ENCODE measurements at places on chromosomes 3 and 15.

DNA sequence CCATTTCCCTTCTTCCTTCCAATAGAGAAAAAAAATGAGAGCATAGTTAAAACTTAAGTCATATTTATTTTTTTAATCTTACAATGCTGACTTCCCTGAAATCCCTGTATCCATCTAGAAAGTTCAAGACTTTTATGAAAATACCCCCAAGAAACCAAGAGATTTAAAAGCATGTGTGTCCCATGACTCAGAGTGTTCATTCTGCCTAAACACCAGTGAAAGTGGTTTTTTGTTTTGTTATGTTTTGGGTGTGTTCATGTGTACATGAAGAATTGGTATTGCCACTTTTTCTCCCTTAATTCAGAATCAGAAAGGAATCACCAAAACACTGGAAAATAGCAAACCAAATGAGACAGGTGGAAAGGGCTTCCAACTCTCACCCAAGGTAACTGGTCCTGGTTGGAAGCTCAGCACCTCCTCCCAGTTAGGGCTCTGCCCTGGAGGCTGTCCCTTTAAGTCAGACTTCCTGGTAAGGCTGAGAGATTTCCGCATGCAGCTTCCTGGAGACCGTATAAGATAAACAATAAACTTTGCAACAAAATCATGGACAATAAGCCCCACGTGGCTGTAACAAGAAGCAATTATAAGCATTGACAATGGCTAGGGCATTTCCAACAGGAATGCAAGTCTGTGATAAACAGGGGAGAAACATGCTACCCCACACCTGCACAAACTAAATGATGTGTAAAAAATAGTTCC, 121.9 kb upstream of the ARHGEF3 start:
- DNase-seq = no peak

DNA sequence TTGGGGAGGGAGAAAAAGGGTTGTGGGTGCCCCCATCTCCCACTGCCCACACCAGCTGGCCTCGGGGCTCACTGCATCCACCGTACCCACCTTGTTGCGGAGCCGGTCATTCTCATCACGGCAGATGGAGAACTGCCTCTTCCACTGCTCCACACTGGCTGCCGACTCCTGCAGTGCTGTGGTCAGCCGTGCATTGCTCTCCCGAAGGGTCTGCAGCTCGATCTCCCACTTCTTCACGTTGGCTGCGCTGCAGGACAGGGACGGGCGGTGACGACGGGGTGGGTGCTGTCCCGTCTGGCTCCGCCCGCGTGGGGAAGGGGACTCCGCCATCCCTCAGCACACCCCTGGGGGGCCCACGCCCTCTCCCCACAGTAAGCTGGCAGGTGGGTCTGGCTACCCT, 45.1 kb downstream of the WHAMM start:
- peak; percentile 40 for DNase-seq

DNA sequence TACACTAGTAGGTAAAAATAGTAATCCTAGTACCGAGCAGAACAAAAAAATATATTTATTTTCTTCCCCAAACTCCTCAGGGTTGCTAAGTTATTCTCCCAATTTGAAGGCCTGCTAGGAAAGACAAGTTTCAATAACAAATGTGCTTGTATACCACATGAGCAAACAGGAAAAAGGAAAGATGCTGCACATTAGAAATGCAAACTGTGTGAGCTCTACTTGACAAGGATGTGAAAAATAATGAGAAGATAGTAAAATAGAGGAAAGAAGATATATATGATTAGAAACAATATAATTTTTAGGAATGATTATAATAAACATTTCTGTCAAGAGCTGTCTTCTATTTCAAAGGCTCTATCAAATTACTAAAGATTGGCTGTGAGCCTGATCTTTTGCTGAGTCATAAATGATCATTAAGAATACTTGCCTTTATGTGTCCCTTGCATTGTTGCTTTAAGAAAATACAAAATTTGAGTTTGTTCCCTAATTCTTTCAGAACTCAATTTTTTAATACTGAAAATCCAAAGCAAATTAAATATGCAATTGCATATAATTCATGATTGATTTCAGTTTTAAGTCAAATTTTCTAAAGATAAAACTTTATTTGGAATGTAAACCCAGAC, 174.2 kb downstream of the NEK10 start:
- DNase-seq = no peak

GRCh38 chr3:114660808-114661207, 367.0 kb downstream of the TIGIT start:
- DNase-seq = no peak

- no peak for DNase-seq
Measured at GRCh38 chr3:71646971-71647370, 63.4 kb upstream of the FOXP1 start.

DNA sequence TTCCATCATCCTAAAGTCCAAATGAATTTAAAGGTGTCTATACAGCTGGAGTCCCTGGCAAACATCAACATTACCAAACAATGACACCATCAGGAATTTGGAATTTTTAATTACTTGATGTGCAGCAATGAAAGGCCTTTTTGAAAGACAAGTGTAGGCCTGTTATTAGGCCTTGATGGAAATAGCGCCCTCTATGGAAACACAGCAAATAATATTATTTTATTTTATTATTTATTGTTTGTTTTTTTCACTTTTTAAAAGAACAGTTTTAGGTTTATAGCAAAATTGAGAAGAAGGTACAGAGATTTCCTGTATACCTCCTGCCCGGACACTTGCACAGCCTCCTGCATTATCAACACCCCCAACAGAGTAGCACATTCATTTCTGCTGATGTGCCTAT, 18.1 kb upstream of the OR5AC2 start:
- no peak for DNase-seq

- DNase-seq = no peak
Measured at GRCh38 chr15:31169558-31169957, 68.0 kb upstream of the TRPM1 start.

- no peak for DNase-seq
Measured at GRCh38 chr15:87416591-87417257, 839.8 kb downstream of the NTRK3 start.

GRCh38 chr3:11606865-11607440, 36.8 kb downstream of the VGLL4 start:
- DNase-seq = no peak

DNA sequence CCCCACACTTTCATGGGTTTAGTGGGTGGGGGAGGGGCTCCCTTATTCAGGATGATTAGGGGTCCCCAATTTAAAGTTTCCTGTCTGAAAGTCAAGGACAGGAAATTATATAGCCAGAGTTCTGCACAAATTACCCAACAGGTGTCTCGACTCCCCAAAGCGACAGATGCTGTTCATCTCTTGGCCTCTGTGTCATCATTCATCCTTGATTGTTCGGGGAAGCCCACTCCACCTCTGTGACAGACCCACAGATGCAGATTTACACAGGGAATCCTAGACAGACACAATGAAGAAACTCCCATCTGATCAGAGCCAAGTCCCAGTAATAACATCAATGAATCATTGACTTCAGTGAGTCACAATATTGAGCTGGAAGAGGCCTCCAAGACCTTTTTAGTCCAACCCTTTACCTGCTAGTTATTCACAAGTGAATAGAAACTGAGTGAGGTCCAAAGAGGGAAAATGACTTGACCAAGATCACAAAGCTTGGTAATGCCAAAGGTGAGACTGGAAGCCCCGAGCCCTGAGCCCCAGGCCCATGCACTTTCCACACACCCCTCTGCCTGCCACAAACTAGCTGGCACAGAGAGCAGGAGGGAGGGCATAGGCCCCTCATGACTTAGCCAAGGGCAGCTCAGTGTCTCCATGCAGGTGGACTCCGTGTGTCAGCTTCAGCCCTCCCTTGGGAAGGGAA, 7.9 kb upstream of the SRP14 start:
- no peak for DNase-seq

GRCh38 chr3:132381348-132381944, 35.9 kb upstream of the DNAJC13 start:
- DNase-seq = no peak

DNA sequence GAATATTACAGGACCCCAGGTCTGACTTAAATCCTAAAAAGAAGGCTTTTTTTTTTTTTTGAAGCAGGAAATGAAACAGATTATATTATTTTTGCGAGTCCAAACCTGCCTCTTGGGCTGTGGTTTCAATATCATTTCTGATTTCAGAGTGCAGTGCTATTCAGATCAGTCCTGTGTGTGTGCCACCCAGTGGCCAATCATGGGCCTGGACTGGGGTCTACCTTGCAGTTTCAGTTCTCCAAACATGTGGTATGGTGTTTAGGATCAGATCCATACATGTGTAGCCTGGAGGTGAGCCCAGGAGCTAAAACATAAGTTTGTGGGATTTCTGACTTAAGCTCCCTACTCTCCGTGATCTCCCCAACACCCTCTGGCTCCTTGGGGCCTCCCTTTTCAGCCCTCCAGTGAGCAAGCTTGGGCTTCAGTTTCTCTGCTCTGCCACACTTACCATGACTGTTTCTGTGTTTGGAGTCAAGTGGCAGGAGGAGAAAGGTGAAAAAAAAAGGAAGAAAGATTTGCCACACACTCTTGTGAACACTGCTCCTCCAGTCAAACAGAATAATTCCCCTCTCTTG, 12.1 kb upstream of the THSD4 start:
- DNase-seq = no peak

DNA sequence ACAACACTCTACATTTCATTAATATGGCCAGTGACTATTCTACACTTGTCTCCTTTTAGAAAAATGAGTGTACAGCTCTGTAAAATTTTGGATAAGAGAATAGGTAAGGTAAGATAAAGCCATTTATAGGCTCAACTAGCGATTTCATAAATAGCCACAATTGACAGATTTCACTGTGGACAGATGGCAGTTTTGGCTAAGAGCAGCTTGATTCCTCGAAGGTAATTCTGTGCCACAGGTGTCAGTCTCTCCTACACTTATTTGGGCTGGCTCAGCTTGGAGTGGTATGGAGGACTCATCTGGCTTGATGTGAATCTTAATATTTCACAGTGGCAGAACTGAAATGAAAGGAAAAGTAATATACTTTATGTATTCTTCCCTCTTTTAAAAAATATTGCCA, 536.7 kb upstream of the TBL1XR1 start:
- DNase-seq = no peak

DNA sequence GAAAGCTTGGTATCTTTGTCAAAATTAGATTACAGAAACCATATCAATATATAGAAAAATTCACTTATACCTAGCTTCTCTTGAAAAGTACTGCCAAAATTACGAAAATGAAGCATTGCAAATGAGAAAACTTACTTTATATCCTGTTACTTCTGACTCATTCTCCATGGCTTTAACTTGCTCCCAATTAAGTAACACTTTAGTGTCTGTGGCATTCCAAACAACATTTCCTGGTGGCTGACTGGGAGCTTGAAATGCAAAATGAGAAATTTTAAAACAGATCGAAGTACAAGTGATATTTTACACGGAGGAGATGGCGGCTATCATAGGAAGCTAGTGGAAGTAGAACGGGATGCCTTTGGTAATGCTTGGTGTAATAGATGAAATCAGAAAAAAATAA, 347.3 kb downstream of the CNTN3 start:
- DNase-seq = no peak

DNA sequence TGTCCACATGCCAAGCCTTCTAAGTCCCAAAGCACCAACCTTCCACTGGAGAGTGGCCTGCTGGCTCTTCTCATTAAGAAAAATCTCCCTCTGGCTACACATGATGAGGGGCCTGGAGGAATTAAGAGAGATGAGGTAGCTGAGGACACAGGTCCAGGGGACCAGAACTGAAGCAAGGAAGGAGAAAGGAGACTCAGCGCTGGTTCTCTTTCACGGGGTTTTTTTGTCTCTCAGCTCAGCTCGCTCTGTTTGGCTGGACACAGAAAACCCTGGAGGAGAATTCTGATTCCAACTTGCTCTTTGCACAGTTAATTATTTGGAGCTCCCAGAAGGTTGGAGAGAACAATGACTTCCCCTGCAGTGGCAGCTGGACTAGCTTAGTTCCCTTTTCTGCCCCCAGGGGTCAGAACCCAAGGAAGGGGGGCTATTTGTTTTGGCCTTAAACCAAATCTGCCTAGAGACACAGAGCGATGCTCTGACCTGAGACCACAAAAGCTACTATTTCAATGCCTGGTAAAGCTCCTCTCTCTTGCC, 507.6 kb downstream of the FHIT start:
- DNase-seq = no peak

GRCh38 chr3:149353581-149354184, 20.2 kb upstream of the TM4SF18 start:
- no peak for DNase-seq

DNA sequence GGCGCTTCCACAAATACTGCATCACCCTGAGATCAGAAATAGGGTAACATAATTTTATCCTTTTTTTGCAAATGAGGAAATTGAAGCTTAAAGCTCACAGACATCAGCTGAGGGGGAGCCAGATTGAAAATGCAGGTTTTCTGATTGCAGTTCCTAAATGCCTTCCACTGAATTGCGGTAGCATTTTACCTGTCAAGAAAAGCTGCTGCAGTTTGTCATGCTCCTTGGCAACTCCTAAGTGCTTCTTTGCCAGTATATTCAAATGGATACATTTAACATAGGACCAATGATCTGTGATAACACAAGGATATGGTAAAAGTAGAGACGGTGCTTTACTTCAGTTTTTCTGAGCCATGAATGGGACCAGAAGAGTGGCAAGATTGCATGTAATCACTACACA, 50.5 kb downstream of the SPATA16 start:
- DNase-seq = no peak

- no peak for DNase-seq
Measured at GRCh38 chr3:147412917-147413685, 3.9 kb downstream of the ZIC1 start.

DNA sequence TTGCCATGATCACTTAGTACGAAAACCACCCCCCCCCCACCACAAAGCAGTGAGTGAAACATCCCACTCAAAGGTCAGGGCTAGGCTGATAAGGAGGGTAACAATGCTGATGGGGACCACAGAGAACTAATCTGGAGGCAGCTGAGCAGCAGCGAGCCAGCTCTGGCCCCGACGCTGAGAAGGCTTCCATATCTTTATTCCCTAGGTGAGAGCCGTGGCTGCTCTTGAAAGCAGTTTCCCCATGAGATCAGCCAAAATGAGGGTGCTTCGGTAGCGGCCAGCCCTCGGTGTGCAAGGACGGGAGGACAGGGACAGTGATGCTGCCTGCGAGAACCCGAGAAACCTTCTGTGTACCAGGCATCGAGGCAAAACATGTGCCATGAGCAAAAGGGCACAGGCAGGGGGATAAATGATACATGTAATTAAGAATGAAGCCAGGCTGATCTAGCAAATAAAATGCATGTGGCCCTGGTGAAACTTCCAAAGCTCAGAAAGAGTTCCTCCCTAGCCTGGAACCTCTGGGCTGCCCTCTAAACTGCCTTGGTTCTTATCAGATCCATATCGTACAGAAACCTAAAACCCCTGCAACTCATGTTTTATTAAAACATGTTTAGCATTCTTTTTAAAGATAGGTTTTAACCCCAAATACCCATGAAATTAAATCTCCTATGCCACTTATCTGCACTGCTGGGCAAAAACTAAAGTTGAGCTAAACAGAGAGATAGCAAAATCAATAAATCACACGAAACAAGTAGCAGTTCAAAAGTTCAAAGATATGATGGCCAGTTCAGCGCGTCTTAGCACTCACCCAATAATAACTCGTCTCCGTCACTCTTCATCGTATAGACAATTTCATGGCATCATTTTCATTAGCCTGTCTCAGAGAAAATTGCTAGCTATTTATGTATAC, 337.3 kb downstream of the FOXP1 start:
- DNase-seq = no peak

- peak; percentile 56 for DNase-seq
Measured at GRCh38 chr15:83207009-83207659, 489 bp downstream of the HDGFL3 start.
